ENCODE measurements at places on chromosomes 2 and 18.

GRCh38 chr2:150162241-150162942 lies 325.1 kb downstream of the RND3 start:
- DNase-seq, result no peak

GRCh38 chr2:120604767-120605166 lies 130.9 kb upstream of the GLI2 start:
- no peak for DNase-seq

DNA sequence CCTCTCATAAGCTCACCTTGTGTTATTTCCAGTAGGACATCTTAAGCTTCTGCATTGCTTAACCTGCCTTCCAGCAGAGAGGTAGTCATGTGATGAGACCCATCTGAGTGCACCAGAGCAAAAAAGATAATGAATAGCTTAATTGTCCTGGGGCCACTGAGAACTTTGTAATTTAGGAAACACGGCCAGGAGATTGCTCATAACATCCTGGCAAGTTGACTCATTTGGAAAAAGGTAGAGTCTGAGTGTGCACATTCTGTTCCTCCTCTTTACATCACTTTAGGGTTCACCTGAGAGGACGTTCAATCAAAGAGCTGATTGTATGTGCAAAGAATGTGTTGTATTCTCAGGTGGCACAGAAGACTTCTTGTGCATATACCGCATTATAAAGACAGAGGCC lies 830.2 kb upstream of the SOX11 start:
- no peak for DNase-seq

DNA sequence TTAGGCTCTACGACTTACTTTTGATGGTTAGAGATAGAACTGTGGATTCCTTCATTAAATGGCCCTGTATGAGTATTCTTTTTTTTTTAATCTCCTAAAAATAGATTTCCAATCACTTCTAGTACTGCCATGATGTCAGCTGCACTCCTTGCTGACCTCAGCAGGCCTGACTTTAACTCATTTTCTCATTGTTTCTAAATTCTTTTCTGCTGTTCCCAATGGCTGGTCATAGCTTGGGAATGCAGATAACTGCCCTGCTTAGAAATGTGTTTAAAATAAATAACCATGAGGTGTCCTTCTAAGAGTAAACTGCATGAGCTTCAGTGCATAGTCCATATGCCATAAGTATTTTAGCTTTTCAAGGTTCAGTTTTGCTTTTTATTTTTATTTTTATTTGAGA lies 15.7 kb downstream of the CCDC85A start:
- no peak for DNase-seq

GRCh38 chr18:74286106-74286855 lies 5.5 kb downstream of the CYB5A start:
- DNase-seq, result no peak

DNA sequence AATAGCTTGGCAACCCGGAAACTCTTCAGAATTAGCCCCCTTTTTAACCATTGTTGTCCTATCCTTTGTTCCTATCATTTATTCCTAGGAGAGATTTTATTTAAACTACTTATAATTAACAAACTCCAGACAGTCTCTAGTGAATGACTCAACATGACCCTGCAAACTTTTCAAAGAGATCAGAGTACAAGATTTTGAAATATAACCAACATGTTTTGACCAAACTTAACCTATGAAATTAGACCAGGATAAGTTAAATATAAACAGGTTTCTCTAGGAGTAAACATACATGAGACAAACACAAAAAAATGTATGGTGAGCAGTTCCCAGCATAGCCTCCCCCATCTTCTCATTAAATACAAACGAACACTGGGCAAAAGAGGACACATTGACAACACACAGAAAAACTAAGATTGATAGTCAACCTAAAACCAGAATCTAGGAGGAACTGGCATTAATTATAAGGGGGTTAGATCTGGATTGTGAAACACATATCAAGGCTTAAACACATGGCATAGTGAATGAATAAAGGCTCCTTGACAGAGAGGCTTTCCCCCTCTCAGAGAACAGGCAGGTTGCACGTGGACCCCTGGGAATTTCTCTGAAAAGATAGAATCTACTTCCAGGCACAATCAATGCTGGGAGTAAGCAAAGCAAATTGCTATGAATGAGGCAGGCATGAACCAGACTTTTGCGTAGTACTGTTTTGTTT lies 284.1 kb downstream of the IRS1 start:
- DNase-seq, result no peak

- DNase-seq, result no peak
Observed at GRCh38 chr2:65856928-65857327, 424.5 kb upstream of the SPRED2 start.

- no peak for DNase-seq
Observed at GRCh38 chr2:219220652-219221402, 2.1 kb upstream of the ABCB6 start.

GRCh38 chr2:28282248-28282647 lies 110.4 kb upstream of the FOSL2 start:
- DNase-seq, result no peak

- DNase-seq, result no peak
Observed at GRCh38 chr18:7958897-7959146, 391.7 kb downstream of the PTPRM start.

GRCh38 chr18:14189858-14190257 lies 57.6 kb upstream of the ZNF519 start:
- DNase-seq, result no peak

GRCh38 chr2:241773511-241774418 lies 2.9 kb upstream of the GAL3ST2 start:
- peak; percentile 84 for DNase-seq

Measured in osteocyte (in vitro differentiated cells).